ENCODE measurements at places on chromosomes 6 and 20. TPM values are rescaled to one million over a fixed set of nuclear protein-coding genes. Genes with fewer than 3 reads are reported as not detected.

DNA sequence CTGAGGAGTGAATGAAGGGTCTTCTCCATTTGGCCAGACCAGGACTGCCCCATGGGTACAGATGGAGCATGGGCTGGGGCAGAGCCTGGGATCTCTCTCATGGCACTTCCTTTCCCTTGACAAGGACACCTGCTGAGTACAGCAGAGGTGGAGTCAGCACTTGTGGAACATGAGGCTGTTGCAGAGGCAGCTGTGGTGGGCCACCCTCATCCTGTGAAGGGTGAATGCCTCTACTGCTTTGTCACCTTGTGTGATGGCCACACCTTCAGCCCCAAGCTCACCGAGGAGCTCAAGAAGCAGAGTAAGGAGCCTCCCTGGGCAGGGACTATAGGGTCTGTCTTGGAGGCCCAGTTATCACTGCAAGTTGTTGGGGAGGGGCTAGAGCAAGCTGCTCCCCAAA, 29.6 kb downstream of the GSS start:
- peaks cover 65% of the 10 kb centered on the region for H3K36me3 ChIP-seq
- DNase-seq, result no peak
- H3K27me3 ChIP-seq, result no peaks in the 10 kb centered on the region
- H3K4me3 ChIP-seq, result no peak overlapping the region
- no peak overlapping the region for H3K27ac ChIP-seq
- peaks cover 20% of the 10 kb centered on the region for H3K4me1 ChIP-seq

GRCh38 chr20:13984211-13984610, 6.2 kb downstream of the SEL1L2 start:
- H3K4me3 ChIP-seq, result no peak overlapping the region
- H3K4me1 ChIP-seq, result no peaks in the 10 kb centered on the region
- no peaks in the 10 kb centered on the region for H3K27me3 ChIP-seq
- H3K36me3 ChIP-seq, result no peaks in the 10 kb centered on the region

DNA sequence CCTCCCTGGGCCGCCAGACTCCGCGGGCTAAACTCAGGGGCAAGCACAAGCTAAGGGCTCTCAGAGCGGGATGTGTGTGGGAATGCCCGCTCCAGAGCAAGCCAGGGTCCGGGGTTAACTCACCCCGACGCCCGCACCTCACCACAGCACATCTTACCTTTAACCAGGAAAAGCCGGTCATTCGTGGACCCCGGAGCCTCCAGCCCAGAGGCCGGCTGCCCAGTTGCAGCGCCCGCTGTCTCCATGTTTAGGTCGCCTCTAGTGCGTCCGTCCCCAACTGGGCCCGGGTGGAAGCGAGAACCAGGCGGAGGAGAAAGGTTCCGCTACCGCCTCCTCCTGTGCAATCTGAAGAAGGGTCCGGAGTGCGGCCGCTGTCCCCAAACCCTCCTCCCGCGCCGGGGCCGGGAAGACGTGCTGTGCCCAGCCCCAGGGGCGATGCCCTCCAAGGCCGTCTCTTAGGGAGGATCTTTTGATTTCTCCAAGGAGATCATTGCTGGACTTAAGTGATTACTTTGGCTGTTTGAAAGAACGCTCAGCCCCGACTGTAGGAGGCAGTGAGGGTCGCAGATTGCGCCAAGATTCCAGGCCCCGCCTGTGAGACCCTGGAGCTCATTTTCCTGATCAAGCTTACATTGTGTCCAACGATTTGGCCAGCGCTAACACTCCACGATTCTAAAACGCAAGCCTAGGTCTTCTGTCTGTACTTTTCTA, at the start of gene TMEM242:
TSS of gene TMEM242 (minus strand) at position 265 of the 711 bp plus-strand sequence. CDS start at position 245, 20 bp downstream.
- H3K4me3 ChIP-seq, result peak within 1 kb of the TSS; percentile 99
- peaks cover 4% of the 10 kb centered on the region for H3K36me3 ChIP-seq
- H3K27ac ChIP-seq, result peak within 1 kb of the TSS; percentile 88
- peak; percentile 94 for DNase-seq

Gene NKX2-2
- total RNA-seq, result not detected

DNA sequence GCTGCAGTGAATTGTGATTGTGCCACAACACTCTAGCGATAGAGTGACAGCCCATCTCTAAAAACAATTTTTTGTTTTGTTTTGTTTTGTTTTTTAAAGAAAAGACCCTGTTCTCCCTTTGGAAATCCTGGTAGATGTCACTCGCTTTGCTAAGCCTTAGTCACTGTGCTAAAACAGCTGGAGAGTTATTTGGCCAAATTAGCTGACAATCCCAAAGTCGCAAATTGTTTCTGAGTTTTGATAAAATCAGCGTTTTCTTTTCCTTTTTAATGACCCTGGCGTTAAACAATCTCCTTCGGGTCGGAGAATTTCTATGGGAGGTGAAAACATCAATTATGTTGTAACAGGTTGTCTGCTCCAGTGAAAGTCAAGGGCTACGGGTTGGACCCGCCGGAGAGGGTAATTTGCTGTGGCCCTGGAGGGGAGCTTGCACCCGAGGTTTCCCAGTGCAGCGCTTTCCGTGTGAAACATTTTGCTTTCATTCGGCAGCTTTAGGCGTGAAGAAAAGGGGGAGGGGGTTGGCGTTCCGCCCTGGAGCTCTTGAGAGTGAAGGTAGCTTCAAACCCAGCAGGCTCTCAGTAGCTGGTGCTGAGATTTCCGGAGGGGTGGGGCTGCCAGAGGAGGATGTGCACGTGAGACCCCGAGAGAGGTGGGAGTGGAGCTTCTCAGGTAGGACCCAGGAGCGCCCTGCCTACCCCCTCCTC, 296.6 kb downstream of the PHACTR1 start:
- no peaks in the 10 kb centered on the region for H3K36me3 ChIP-seq
- H3K27me3 ChIP-seq, result peaks cover 28% of the 10 kb centered on the region
- DNase-seq, result no peak
- no peaks in the 10 kb centered on the region for H3K4me1 ChIP-seq

DNA sequence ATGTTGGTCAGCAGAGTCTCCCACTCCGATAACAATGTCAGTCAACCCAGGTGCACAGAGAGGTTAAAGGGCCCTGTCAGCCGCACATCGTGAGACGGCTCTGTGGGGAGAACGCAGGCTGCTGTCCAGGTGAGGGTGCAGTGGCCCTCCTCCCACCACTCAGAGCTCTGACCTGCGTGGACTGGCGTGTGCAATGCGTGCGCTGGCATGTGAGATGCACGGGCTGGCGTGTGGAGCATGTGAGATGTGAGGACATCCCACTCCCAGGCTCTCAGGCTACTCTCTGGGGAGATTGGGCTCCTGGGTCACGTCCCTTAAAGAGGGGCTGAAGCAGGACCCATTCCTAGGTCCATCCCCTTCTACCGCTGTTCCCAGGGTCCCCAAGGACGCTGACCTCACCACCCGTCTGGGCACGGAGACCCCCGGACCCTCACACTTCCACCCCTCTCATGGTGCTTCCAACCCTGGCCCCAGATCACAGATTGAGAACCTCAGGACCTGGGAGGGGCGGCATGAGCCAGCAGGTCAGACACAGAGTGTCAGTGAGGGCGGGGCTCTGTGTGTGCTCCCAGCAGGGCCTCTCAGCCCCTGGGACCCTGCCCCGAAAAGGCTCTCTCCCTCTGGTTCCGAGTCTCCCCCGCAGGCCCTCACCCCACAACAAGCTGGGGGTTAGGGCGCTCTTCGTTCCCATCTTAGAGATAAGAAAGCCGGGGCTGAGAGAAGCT, 8.6 kb upstream of the FRMD1 start:
- no peak overlapping the region for H3K4me3 ChIP-seq
- no peak overlapping the region for H3K27ac ChIP-seq
- no peaks in the 10 kb centered on the region for H3K27me3 ChIP-seq
- no peaks in the 10 kb centered on the region for H3K36me3 ChIP-seq

- no peak overlapping the region for H3K27ac ChIP-seq
- H3K4me3 ChIP-seq, result no peak overlapping the region
- DNase-seq, result peak; percentile 63
These were observed 6.2 kb downstream of the SAPCD1 start for GRCh38 chr6:31768363-31769257.

DNA sequence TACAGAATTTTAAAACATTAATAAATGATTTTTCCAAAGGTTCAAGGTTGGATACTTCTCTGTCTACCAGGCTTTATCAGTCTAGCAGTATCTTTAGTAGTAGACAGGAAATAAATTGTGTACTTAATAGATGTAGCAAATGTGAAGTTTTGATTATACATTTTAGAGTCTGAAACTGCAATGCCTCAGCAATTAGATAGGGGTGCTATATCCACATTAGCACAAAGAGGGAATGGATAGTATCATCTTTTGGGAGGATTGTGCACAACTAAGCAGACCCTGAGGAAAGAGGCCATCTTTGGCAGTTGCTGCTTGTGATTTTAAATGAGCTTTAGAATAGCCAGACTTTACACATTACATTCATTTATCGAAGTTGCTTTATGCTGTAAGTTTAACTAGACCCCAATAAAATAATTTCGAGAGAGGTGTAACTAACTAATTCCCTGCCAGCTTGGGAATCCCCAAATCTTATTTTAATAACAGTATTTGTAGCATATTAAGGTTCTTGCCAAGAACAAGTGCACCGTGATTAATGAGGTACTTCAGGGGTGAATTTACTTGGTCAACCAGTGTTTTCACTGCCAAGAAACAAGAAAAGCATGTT, 2.8 kb downstream of the KCNQ5 start:
- no peaks in the 10 kb centered on the region for H3K36me3 ChIP-seq
- no peak overlapping the region for H3K27ac ChIP-seq
- no peaks in the 10 kb centered on the region for H3K27me3 ChIP-seq

- no peaks in the 10 kb centered on the region for H3K36me3 ChIP-seq
- H3K4me1 ChIP-seq, result no peaks in the 10 kb centered on the region
- no peaks in the 10 kb centered on the region for H3K27me3 ChIP-seq
- H3K4me3 ChIP-seq, result no peak overlapping the region
- no peak overlapping the region for H3K27ac ChIP-seq
These were observed 336.4 kb upstream of the HSF2 start for GRCh38 chr6:122063076-122063475.

Gene GABRR2
- total RNA-seq, result not detected

GRCh38 chr6:30612687-30613248, 4.3 kb downstream of the PPP1R10 start:
- peaks cover 50% of the 10 kb centered on the region for H3K36me3 ChIP-seq
- no peaks in the 10 kb centered on the region for H3K27me3 ChIP-seq
- H3K27ac ChIP-seq, result peak overlapping the region; percentile 99
- peak; percentile 77 for DNase-seq
- no peak overlapping the region for H3K4me3 ChIP-seq
- H3K4me1 ChIP-seq, result peaks cover 52% of the 10 kb centered on the region

All from osteoblast (primary cell).